ENCODE measurements at places on chromosomes 1 and 21. TPM values are rescaled to one million over a fixed set of nuclear protein-coding genes. Genes with fewer than 3 reads are reported as not detected.

The FAM131C gene
- total RNA-seq, result 0.23 TPM

The CXADR gene
- total RNA-seq, result 0.91 TPM

The C1orf87 gene
- total RNA-seq, result not detected

The BEST4 gene
- total RNA-seq, result 0.71 TPM

The KRTAP12-2 gene
- total RNA-seq, result not detected

The S100A11 gene
- 361 TPM for total RNA-seq

DNA sequence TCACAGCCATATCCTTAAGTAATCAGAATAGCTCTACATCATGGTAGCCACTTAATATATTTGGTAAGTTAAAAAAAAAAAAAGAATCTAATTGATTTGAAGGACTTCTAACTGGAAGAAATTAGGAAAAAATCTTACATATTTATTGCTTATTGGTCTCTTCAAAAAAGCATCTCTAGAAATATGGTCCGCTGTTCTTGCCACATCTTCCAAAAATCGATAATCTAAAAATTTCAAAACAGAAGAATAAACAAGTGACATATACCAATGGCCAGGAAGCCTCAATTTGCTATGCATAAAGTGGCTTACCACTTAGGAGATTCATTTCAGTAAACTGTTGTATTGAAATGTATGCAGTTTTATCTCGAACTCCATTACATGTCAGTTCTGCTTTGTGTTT lies 2.3 kb downstream of the ZNHIT6 start:
- DNase-seq, result no peak
- H3K27ac ChIP-seq, result no peak overlapping the region
- H3K27me3 ChIP-seq, result no peaks in the 10 kb centered on the region
- H3K36me3 ChIP-seq, result peaks cover 26% of the 10 kb centered on the region
- peak overlapping the region; percentile 38 for H3K4me3 ChIP-seq

GRCh38 chr1:6823793-6824192 lies 38.5 kb downstream of the CAMTA1 start:
- DNase-seq, result no peak
- peaks cover 9% of the 10 kb centered on the region for H3K36me3 ChIP-seq
- H3K27me3 ChIP-seq, result no peaks in the 10 kb centered on the region
- H3K27ac ChIP-seq, result no peak overlapping the region
- H3K4me1 ChIP-seq, result peaks cover 28% of the 10 kb centered on the region
- H3K4me3 ChIP-seq, result no peak overlapping the region

DNA sequence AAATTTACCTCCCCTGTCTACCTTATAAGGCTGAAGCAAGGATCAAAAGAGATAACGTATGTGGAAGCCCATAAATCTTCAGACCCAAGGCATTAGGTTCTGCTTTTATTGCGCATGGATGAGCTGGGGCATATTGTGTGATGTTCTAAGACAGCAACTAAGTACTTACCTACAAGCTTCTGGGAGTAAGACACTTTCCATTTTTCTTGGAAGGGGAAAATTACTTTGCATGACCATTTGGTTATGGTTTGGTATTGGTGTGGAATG lies 21.1 kb downstream of the LMOD1 start:
- H3K4me3 ChIP-seq, result no peak overlapping the region
- peaks cover 14% of the 10 kb centered on the region for H3K27me3 ChIP-seq
- no peaks in the 10 kb centered on the region for H3K36me3 ChIP-seq
- DNase-seq, result no peak
- H3K4me1 ChIP-seq, result no peaks in the 10 kb centered on the region

- no peak overlapping the region for H3K4me3 ChIP-seq
- no peaks in the 10 kb centered on the region for H3K36me3 ChIP-seq
- no peak for DNase-seq
- H3K4me1 ChIP-seq, result no peaks in the 10 kb centered on the region
- H3K27ac ChIP-seq, result no peak overlapping the region
These were observed 361.5 kb downstream of the KIF26B start for GRCh38 chr1:245516284-245516759.

- no peaks in the 10 kb centered on the region for H3K4me1 ChIP-seq
- H3K4me3 ChIP-seq, result no peak overlapping the region
- H3K27ac ChIP-seq, result no peak overlapping the region
- H3K36me3 ChIP-seq, result no peaks in the 10 kb centered on the region
- no peaks in the 10 kb centered on the region for H3K27me3 ChIP-seq
- DNase-seq, result peak; percentile 73
These were observed 171.5 kb upstream of the IRF2BP2 start for GRCh38 chr1:234781241-234782065.

DNA sequence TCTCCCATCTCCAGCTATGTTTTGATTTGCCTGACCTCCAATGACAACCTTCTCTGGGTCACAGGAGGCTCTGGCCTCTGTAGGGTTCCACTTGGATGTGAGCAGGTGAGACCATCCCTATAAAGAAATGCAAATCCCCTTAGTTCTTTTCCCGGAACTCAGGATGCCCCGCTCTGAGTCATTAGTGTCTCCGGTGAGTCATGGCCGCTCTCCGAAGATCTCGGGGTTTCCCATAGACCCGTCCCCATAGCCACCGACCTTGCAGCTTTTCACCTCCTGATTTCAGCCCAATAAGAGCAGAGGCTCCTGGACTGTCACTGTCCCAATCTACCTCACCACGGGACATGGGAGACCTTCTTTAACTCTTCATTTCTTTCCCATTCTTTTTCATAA lies 98.2 kb downstream of the PGBD5 start:
- H3K36me3 ChIP-seq, result no peaks in the 10 kb centered on the region
- no peak overlapping the region for H3K4me3 ChIP-seq
- H3K27me3 ChIP-seq, result peaks cover 3% of the 10 kb centered on the region
- H3K4me1 ChIP-seq, result peaks cover 8% of the 10 kb centered on the region
- peak overlapping the region; percentile 63 for H3K27ac ChIP-seq
- DNase-seq, result peak; percentile 65

- H3K27ac ChIP-seq, result no peak overlapping the region
- DNase-seq, result no peak
- no peaks in the 10 kb centered on the region for H3K36me3 ChIP-seq
- H3K4me1 ChIP-seq, result no peaks in the 10 kb centered on the region
These were observed 7.6 kb upstream of the RXRG start for GRCh38 chr1:165452336-165453130.

- H3K27me3 ChIP-seq, result no peaks in the 10 kb centered on the region
- H3K27ac ChIP-seq, result no peak overlapping the region
- peak; percentile 27 for DNase-seq
These were observed 32.4 kb downstream of the PRMT2 start for GRCh38 chr21:46667741-46668380.

DNA sequence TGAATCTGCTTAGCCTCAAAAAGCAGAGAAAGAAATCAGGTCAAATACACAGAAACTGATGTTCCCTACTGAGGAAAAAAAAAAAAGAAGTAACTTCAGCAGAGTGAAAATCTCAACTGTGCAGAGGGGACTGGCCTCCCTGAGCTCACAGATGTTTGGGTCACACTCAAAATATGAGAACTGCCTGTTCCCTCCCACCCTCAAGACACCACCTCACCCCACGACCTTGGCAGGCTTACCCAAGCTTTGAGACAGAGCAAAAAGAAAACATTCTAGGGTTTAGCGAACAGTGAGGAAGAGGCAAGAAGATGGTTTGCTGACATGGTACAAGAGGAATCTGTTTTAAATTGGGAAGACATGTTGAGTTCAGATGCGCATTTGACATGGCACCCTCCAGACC lies 48.8 kb downstream of the NID1 start:
- H3K4me1 ChIP-seq, result no peaks in the 10 kb centered on the region
- H3K27ac ChIP-seq, result no peak overlapping the region
- H3K4me3 ChIP-seq, result no peak overlapping the region
- no peak for DNase-seq

- peaks cover 32% of the 10 kb centered on the region for H3K4me1 ChIP-seq
- H3K27me3 ChIP-seq, result no peaks in the 10 kb centered on the region
- H3K36me3 ChIP-seq, result peaks cover 1% of the 10 kb centered on the region
These were observed 5.3 kb upstream of the NAXE start for GRCh38 chr1:156586323-156586722.

DNA sequence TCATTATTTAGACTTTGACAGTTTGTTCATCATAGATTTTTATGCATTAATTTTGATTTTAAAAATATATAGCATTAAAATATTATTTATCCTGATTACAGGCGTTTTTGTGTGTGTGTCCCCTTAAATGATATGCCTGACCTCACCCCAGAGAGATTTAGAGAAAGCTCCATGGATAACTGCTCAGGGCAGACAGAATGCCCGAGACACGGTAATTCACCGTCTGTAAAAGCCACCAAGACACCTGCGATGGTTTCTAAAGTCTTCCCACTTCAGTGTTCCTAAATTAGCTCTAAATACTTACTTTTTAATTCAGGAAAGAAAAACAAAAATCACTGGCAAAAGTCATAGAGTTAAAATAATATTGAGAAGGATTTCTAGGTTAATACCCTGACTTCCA lies 350.6 kb upstream of the RUNX1 start:
- no peak for DNase-seq
- H3K27ac ChIP-seq, result peak overlapping the region; percentile 82
- peaks cover 27% of the 10 kb centered on the region for H3K4me1 ChIP-seq
- peak overlapping the region; percentile 33 for H3K4me3 ChIP-seq
- no peaks in the 10 kb centered on the region for H3K36me3 ChIP-seq

- peaks cover 10% of the 10 kb centered on the region for H3K4me1 ChIP-seq
- no peak for DNase-seq
- H3K27me3 ChIP-seq, result no peaks in the 10 kb centered on the region
- peaks cover 6% of the 10 kb centered on the region for H3K36me3 ChIP-seq
- no peak overlapping the region for H3K4me3 ChIP-seq
- H3K27ac ChIP-seq, result no peak overlapping the region
These were observed 1.4 kb upstream of the GJC2 start for GRCh38 chr1:228148196-228148861.

GRCh38 chr1:176157995-176158394 lies 49.1 kb downstream of the COP1 start:
- no peak for DNase-seq
- no peak overlapping the region for H3K4me3 ChIP-seq
- peaks cover 75% of the 10 kb centered on the region for H3K36me3 ChIP-seq
- H3K27ac ChIP-seq, result no peak overlapping the region
- H3K4me1 ChIP-seq, result peaks cover 32% of the 10 kb centered on the region

GRCh38 chr1:2526824-2527555 lies 594 bp upstream of the PANK4 start:
- peak; percentile 88 for DNase-seq
- no peaks in the 10 kb centered on the region for H3K36me3 ChIP-seq
- H3K4me1 ChIP-seq, result peaks cover 43% of the 10 kb centered on the region
- peaks cover 6% of the 10 kb centered on the region for H3K27me3 ChIP-seq
- peak overlapping the region; percentile 77 for H3K4me3 ChIP-seq

DNA sequence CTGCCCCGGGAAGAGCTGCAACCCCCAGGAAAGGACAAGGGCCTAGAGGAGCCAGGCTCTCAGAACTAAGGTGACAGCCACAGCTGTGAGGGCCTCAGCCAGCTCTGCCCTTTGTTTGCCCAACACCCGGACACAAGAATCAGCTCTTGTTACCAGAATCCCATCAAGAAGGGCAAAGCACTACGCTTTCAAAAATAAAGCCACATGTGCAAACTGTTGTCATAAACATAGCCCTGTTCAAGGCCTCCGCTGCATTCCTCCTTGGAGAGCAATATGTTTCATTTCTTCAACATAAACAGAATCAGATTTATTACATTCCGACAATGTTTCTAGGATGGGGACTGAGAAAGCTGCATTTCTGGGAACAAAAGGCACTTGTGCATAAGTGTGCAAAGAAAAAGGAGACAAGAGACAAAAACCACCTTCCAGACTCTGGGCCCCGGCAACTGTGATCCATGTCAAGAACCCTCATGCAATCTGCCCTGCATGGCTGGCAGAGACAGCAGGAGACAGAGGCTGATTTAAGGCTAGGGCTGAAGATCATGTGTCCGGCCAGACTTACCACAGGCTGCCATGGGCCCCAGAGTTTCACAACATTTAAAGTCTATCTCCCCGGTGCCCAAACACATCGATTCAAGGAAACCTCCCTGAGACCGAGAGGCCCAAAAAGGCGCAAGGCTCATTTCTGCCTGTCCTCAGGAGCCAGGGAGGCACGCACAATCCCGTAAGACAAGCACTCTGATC lies 71.0 kb downstream of the SSBP3 start:
- H3K36me3 ChIP-seq, result peaks cover 5% of the 10 kb centered on the region
- no peak overlapping the region for H3K4me3 ChIP-seq
- H3K27me3 ChIP-seq, result no peaks in the 10 kb centered on the region
- DNase-seq, result no peak
- peaks cover 47% of the 10 kb centered on the region for H3K4me1 ChIP-seq

- H3K4me3 ChIP-seq, result no peak overlapping the region
- H3K27me3 ChIP-seq, result peaks cover 13% of the 10 kb centered on the region
- peaks cover 27% of the 10 kb centered on the region for H3K4me1 ChIP-seq
- no peak overlapping the region for H3K27ac ChIP-seq
These were observed 50.0 kb upstream of the SLC19A1 start for GRCh38 chr21:45592208-45592619.

DNA sequence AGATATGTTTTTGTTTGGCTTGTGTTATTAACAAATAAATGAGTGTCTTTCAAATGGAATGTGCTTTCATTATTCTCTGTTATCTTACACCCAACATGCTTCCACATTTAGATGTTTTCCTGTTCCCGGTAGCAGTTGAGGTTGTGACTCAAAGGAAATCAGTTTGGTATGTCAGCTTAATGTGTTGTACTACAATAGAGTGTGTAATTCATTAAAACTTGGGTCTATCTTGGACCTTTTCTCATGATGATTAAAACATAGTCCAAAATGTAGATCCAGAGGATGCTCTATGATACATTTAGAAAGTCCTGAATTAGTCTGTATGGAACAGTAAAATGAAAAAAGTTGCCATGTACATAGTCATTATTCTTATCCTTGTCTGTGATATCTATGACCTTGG lies 26.7 kb downstream of the RTCA start:
- H3K4me1 ChIP-seq, result peaks cover 8% of the 10 kb centered on the region
- H3K36me3 ChIP-seq, result peaks cover 25% of the 10 kb centered on the region
- peak overlapping the region; percentile 59 for H3K27ac ChIP-seq

All from activated CD4-positive, alpha-beta T cell treated with anti-CD3 and anti-CD28 coated beads for 36 hours (primary cell).